ENCODE measurements at places on chromosomes 6 and 20. TPM values are rescaled to one million over a fixed set of nuclear protein-coding genes. Genes with fewer than 3 reads are reported as not detected.
A peak's percentile ranks its signal among the peaks of the same experiment; 100 is the strongest.

The TRMT6 gene
- total RNA-seq = 43.2 TPM

The PPP1R18 gene
- total RNA-seq = 238 TPM

The FAM184A gene
- total RNA-seq = 9.5 TPM

The LTB gene
- 395 TPM for total RNA-seq

The RRAGD gene
- 8.8 TPM for total RNA-seq

The HCRTR2 gene
- not detected for total RNA-seq

The VSTM2L gene
- total RNA-seq = not detected

The TSBP1 gene
- not detected for total RNA-seq

The MDFI gene
- total RNA-seq = not detected

The NDUFAF5 gene
- 31.2 TPM for total RNA-seq

The PDE10A gene
- not detected for total RNA-seq

The BHLHE23 gene
- total RNA-seq = not detected

The VSX1 gene
- total RNA-seq = not detected

The HLA-DQB1 gene
- total RNA-seq = 25.5 TPM

The ZC3H12D gene
- total RNA-seq = 117 TPM

The HLA-DMB gene
- total RNA-seq = 17.7 TPM

The HELZ2 gene
- total RNA-seq = 12.6 TPM

The CALHM5 gene
- total RNA-seq = not detected

The DNAH8 gene
- total RNA-seq = 0.03 TPM

- peak; percentile 28 for ATAC-seq
Measured at GRCh38 chr6:115896538-115897129, 164.1 kb downstream of the FRK start.

DNA sequence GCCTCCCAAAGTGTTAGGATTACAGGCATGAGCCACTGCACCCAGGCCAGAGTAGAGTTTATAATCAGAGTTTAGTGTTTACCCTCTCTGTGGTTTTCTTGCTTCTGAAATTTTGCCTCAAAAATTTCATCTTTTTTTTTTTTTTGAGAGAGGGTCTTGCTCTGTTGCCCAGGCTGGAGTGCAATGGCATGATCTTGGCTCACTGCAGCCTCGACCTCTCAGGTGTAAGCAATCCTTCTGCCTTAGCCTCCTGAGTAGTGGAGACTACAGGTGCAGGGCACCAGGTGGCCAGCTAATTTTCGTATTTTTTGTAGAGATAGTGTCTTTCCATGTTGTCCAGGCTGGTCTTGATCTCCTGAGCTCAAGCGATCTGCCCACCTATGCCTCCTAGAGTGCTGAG lies 28.7 kb downstream of the TPX2 start:
- no peak for ATAC-seq

DNA sequence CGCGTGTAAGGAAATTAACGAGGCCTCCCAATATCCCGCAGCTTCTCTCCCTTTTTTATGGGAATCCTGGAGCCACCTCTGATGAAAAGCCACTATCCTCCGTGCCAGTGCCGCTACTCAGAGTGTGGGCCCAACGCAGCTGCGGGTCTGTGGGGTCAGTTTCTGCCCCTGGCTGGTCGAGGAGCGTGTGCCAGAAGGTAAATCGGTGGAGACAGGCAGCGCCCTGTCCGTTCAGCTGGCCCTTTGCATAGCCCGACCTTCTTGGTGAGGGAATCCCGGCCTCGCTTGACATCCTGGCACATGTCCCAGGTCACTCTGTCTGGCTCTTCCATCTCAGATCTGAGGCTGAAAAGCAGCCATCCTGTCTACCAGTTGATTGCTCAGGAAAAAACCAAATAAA lies 4.6 kb downstream of the THBS2 start:
- no peak for ATAC-seq

DNA sequence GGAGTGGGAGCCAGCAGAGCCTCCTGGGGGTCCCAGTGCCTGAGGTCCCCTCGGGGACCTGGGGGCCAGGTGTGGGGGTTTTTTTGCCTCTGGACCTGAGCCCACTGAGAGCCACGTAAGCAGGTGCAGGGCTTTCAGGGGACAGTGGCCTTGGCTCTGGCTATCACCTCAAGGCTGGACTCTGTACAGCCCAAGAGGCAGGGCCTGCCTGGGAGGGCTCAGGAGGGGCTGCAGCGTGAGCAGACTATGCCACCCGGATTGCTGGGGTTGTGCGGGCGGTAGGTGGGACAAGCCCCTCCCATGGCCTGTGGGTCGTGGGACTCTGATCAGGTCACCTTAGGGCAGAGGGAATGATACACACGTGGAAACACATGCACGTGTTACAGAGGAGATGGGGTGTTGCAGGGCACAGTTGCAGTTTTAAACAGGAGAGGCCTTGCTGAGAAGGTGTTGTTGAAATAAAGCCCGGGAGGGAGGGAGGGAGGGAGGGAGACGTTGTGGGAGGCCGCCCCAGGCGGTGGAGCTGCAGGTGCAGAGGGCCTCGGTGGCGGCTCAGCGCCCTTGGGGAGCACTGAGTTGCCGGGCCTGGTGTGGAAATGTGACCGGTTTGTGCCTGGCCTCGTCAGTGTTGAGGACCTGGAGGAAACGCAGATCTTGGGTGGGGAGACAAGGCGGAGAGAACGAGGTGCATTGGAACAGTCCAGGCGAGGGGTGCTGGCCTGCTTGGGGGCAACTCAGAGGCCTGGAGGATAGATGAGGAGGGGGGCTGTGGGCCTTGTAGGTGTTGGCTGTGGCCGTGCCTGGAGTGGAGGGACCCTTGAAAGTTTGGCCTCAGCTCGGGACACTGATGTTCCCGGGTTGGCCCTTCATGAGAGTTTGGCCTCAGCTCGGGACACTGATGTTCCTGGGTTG lies 2.3 kb downstream of the TCEA2 start:
- no peak for ATAC-seq

DNA sequence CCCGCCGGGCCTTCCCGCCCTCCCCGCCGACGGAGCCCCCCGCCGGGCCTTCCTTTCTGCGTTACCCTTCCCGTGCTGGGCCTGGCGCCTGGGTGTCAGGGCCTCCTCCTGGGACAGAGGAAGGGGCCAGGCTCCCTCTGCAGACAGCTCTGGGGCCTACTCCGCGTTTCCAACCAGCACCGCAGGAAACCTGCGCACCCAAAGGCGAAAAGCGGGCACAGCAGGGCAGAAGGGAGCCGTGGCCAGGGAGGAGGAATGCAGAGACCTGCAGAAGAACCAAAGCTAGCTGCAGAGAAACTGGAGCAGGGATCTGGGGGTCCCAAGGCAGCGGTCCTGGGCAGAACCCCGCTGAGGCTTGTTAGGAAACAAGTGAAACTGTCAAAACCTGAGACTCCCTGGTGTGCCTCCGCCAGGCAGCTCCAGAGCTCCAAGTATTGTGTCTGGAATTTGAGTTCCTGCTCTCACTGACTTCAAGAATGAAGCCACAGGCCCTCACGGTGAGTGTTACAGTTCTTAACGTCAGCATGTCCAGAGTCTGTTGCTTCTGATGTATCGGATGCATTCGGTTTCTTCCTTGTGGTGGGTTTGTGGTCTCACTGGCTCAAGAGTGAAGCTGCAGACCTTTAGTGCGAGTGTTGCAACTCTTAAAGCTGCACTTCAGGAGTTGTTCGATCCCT lies 33.3 kb downstream of the IRF4 start:
- ATAC-seq = no peak

DNA sequence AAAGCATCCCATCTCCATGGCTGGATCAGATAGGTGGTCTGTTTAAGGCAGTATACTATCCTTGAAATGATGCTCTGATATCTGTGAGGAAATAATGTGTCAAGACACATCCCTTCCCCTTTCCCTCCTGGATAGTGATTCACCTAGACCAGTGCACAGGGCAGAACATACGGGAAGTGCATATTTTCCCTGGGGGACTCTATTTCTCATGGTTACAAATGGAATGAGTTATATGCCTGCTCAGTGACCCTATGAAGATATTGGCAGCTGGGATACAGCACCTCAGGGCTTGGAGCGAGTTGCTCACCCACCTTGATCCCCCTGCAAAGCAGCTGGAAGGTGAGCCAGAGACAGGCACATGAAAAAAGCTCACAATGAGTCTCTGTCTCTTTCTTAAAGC lies 67.5 kb upstream of the PRL start:
- ATAC-seq = no peak

GRCh38 chr20:24993337-24994185 lies 1.0 kb upstream of the APMAP start:
- no peak for ATAC-seq

GRCh38 chr6:92292067-92292466 lies 1127.3 kb downstream of the EPHA7 start:
- ATAC-seq = no peak

DNA sequence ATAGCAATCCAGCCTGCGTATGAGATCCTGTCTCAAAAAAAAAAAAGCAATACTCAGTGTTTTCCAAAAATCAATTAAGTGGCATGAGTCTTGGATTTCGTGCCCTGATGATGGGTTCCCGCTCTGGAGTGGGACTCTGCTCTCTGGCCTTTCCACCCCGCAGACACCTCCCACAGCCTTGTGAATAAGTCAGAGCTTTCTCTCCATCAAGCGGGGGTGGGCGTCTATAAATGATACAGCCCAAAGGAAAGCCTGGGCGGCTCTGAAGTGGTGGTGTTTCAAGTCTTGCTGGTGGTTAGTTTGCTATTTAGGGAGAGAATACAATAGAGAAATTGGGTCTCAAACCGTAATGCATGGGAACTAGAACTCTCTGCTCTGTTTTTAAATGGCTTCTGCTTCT lies 52.5 kb upstream of the TAGAP start:
- ATAC-seq = peak; percentile 64

GRCh38 chr20:57229490-57229889 lies 37.0 kb downstream of the BMP7 start:
- no peak for ATAC-seq

- ATAC-seq = no peak
Measured at GRCh38 chr20:57266291-57267157, at the start of gene BMP7. TSS of gene BMP7 (minus strand) at chr20:57266641. CDS start at chr20:57266122, 519 bp downstream.

DNA sequence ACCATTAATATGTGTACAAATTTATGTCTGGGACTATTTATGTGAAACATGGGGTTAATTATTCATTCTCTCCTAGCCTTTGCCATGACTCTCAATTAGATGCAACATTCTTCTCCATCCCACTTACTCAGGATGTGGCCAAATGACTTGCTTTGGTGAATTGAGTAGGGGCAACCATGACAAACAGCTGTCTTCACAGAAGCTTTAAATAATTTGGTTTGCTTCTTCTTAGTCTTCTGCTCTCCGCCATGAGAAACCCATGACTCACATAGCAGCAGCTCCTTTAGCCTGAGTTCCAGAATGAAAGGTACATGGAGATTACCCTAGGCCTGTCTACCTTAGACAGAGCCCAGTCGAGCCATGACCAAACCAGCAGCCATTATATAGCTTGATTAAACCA lies 74.7 kb downstream of the FRK start:
- ATAC-seq = peak; percentile 16

- ATAC-seq = no peak
Measured at GRCh38 chr6:34317882-34318498, 69.2 kb upstream of the SMIM29 start.

DNA sequence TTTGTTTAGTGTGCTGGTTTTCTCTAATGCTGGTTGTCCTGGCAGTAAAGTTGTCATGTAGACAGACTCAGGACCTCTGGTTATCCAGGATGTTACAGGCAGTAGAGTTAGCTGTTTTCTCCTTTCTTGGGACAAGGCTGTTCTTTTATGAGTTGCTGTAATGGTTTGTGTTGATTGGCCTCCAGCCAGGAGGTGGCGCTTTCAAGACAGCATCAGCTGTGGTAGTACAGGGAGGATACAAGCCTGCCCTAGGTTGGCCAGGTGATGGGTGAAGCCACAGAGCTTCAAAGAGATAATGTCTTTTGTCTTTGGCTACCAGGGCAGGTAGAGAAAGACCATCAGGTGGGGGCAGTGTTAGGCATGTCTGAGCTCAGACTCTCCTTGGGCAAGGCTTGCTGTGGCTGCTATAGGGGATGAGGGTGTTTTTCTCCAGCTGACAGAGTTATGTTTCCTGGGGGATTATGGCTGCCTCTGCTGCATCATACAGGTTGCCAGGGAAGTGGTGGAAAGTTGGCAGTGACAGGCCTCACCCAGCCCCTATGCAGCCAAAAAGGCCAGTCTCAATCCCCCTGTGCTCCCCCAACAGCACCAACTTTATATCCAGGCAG lies 127.2 kb upstream of the TAB2 start:
- ATAC-seq = peak; percentile 82

- ATAC-seq = no peak
Measured at GRCh38 chr6:5152460-5152859, 67.3 kb downstream of the PPP1R3G start.

DNA sequence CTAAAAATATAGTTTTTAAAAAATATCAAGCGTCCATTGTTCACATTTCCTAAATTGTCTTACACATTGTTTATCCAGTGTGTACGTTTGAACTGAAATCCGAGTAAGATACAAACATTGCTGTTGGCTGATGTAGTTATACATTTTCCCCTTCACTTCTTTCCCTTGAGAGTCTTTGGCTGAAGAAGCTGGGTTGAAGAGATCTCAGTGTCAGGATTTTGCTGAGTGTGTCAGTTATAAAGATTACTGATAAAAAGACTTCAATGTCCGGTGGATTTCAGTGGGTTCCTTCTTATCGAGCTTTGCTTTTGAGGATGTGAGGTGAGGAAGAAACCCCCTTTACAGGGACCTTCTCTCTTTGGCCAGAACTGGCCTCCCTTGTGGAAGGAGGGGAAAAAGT lies 20.5 kb downstream of the RFPL4B start:
- no peak for ATAC-seq

GRCh38 chr6:30020626-30021025 lies 40.4 kb upstream of the POLR1H start:
- no peak for ATAC-seq

DNA sequence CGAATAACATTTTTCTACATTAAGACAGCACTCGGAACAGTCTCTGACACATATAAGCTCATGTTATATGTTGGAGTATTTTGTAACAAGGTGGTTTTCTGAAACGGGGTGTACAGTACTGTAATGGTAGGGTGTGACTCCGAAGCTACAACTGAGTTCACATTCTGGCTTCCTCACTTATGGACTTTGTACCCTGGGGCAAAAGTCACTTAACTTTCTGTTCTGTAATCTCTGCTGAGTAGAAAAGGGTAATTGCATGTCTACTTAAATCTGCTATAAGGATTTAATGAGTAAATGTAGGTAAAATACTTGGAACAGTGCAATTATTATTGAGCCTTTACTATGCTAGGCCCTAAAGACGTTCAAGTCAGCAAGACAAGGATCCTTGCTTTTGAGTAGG lies 4.7 kb upstream of the LTV1 start:
- no peak for ATAC-seq

GRCh38 chr20:17571153-17571527 lies 1.3 kb downstream of the DSTN start:
- ATAC-seq = peak; percentile 36

GRCh38 chr6:136920216-136920615 lies 1.9 kb upstream of the SLC35D3 start:
- ATAC-seq = peak; percentile 4

- ATAC-seq = no peak
Measured at GRCh38 chr6:137740091-137740755, 126.8 kb upstream of the TNFAIP3 start.

DNA sequence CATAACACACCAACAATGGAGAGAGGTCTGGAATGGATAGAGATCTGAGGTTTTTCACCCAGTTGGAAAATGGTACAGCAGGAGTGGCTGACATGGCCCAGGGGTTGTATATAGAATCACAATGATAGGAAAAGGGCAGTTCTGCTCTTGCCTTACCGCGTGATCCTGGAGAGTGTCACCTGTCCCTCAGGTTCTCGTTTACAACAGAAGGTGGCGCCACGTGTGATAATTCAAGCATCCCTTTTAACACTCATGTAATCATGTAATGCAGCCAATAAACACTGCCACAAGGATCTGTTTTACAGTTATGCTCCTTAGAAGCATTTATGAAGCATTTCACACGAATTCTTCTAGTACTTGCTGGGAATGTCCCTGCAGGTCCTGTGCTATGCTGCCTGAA lies 12.9 kb upstream of the WFDC2 start:
- peak; percentile 65 for ATAC-seq

All from activated T-helper 17 cell treated with anti-CD3 and anti-CD28 coated beads, Interleukin-2, amount 50 U/mL, for 72 hours (primary cell).